ENCODE measurements at places on chromosomes 7 and 10.

GRCh38 chr10:72176701-72177100 lies 39.1 kb upstream of the ANAPC16 start:
- DNase-seq = peak; percentile 54

DNA sequence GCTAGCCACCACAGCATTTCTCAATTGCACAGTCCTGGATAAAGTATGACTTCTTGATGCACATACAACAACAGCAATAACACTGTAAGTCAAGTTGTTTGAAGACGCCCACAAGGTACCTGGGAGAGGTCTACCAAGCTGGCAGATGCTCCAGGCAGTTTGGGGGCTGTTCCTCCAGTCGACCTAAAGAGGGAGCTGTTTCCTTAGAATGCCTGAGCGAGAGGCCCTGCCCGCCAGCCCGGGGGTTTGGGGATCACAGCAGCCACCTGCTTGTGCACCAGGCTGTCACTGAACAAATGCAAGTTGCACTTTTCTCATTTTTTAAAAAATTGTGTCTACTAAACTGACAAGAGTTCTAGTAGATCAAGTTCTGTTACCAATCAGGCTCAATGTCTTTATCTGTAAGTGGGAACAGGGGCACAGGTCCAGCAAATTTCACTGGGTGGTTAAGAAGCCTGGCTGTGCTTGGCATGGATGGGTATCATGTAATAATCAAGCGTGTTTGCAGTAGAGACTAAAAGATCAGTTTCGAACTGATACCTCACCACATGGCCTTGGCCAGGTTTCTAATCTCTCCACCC lies 193.8 kb upstream of the ADO start:
- DNase-seq = peak; percentile 52

DNA sequence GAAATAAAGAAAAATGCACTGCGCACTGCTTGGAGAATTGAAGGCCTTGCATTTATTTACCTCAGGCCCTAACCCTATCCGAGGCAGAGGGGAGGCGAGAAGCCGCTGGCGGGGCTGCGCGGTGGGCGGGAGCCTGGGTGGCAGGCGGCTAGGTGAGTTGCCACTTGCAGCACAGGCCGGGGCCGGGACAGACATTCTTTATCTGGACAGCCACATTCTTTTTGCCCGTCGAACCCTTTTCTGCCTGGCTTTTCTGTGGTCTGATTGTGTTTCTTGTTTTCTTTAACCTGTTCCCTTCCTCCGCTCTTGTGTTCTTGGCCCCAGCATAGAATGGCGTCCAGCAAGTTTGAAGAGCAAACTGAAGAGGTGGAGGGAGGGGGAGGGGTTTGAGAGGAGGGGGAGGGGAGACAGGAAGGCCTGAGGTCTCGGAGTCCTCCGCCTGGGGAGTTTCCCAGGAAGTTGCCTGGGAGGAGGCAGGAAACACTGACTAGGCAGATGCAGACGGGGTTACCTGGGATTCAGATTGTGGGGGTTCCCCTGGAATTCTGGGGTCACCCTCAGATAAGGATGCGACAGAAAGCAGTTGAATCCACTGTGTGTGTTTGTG lies 5.1 kb downstream of the SHH start:
- DNase-seq = no peak

- DNase-seq = no peak
These were observed 282.0 kb downstream of the ADK start for GRCh38 chr10:74432841-74433594.

DNA sequence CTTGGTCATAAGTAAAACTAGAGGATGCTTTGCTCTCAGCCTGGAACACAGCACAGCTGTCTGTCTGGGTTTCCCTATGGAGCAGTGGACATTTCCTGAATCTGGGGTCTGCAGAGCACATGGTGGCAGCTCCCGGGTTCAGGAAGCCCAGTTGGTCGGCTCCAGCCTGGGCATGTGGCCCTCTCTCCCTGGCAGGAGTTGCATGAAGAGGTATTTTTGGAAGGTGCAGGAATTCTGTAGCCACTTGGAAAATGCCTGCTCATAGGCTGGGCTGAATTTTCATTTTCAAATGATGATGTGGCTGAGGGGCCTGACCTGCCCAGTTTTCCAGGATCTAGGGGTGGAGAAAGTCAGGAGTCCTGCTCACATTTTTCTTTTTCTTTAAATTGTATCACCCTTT lies 6.7 kb upstream of the TPST1 start:
- no peak for DNase-seq

GRCh38 chr10:48231699-48232315 lies 42.7 kb downstream of the FRMPD2 start:
- DNase-seq = no peak

Data from hematopoietic multipotent progenitor cell treated with erythropoietin and hydrocortisone succinate and interleukin-3 and kit ligand, for 8 days (in vitro differentiated cells).